ENCODE measurements at places on chromosomes 6 and 20.

DNA sequence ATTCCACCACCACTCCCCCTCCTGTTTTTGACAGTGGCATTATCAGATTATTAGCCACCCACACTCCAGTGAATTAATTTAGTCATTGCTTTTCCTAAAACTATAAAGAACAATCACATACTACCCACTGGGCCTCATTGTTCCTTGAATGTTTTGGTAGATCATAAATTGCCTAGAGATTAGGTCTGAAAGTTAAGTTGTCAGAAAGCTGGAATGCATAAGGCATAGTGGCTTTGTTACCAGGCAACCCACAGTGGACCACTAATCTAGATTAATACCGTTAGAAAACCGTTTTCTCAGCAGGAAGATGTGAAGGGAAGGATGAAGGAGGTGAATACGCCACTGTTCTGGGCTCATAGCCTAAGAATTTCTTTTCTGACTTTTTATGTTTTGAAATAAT is 75.6 kb downstream of the SAMD3 start:
- DNase-seq: no peak

- no peak for DNase-seq
These were observed 108.5 kb downstream of the MAN1A1 start for GRCh38 chr6:119241111-119241465.

- DNase-seq: no peak
These were observed 49.3 kb upstream of the FAM83C start for GRCh38 chr20:35341366-35342028.

DNA sequence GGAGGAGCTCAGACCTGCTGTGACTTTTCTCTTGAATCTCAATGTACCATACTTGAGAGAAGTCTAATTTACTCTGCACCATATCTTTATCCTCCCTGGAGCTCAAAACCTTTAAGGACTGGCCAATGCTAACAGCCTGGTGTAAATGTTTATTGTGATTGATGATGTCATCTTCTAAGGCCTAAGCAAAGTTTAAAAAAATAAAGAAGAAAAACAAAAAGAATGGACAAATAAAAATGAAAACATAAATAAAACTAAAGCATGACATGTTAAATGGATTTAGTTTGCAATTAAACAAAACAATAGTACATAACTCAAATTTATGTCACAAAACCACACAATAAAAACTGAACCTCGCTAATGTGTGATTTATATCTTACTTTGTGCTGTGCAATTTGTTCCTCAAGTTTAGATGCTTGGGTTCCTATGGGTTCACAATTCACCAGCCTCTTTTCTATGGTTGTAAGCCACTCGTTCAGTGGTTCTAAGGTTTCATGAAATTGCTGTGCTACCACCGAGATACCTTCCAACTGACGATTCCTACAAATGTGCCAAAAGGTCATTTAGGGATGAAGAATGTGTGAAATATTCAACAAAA is 113.0 kb downstream of the DST start:
- DNase-seq: no peak
